Gastrocnemius medialis (tissue), 4 donors: ENCODE measurements at places on chromosomes 4 and X. TPM values are rescaled to one million over a fixed set of nuclear protein-coding genes. Genes with fewer than 3 reads are reported as not detected.

CACNA1F gene
- not detected for total RNA-seq

DNA sequence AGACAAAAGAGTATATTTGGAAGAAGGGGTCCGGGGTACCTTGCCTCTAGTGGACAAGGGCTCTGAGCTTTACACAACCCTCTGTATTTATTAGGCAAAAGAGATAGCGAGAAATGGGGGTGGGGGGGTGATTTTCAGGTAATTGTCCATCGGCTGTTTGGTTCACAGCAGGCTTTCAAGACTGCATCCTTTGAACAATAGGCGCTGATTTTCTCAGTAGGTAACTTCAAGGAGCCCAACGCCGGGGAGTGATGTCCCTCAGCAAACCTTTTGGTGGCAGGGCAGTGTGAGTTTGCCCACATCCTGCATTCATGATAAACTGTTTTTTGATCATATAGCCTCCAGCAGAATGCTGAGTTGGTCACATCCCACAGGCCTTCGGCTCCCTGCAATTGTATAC lies 61.6 kb downstream of the KDM5C start:
- peaks cover 16% of the 10 kb centered on the region for H3K4me1 ChIP-seq
- H3K4me3 ChIP-seq = no peak overlapping the region
- no peaks in the 10 kb centered on the region for H3K36me3 ChIP-seq
- no peak overlapping the region for H3K27ac ChIP-seq

DNA sequence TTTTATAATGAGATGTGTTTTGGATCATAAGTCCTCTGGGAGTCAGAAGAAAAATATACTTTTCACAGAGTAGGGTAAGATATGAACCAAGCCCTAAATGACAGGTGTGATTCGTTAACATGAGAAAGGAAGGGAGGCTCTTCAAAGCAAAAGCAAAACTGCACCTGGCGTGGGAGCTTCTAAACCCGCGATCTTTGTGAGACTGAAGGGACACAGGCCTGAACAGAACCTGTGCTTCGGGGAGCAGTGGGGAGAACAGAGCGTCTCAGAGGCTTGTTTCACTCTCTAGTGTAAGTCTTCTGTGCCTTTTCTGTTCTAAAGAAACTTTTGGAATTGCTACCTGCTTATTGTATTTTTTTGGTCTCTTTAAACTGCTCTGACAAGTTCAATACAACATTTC lies 30.2 kb upstream of the CYP4V2 start:
- no peaks in the 10 kb centered on the region for H3K36me3 ChIP-seq
- no peaks in the 10 kb centered on the region for H3K4me1 ChIP-seq
- H3K4me3 ChIP-seq = no peak overlapping the region

GRCh38 chrX:8179656-8180055 lies 8.6 kb upstream of the VCX2 start:
- H3K27me3 ChIP-seq = no peaks in the 10 kb centered on the region
- H3K27ac ChIP-seq = no peak overlapping the region
- H3K4me3 ChIP-seq = no peak overlapping the region
- H3K4me1 ChIP-seq = no peaks in the 10 kb centered on the region
- no peaks in the 10 kb centered on the region for H3K36me3 ChIP-seq
